Right lobe of liver (tissue), 6 donors: ENCODE measurements at places on chromosomes 1 and 21.

GRCh38 chr1:81545734-81546133 is 255.0 kb upstream of the ADGRL2 start:
- H3K27ac ChIP-seq: no peak overlapping the region
- DNase-seq: no peak
- H3K4me3 ChIP-seq: no peak overlapping the region
- H3K27me3 ChIP-seq: no peaks in the 10 kb centered on the region
- no peaks in the 10 kb centered on the region for H3K4me1 ChIP-seq
- no peaks in the 10 kb centered on the region for H3K36me3 ChIP-seq

- no peaks in the 10 kb centered on the region for H3K36me3 ChIP-seq
- H3K4me3 ChIP-seq: no peak overlapping the region
- DNase-seq: no peak
Observed at GRCh38 chr1:36555041-36555440, 72.3 kb upstream of the CSF3R start.

DNA sequence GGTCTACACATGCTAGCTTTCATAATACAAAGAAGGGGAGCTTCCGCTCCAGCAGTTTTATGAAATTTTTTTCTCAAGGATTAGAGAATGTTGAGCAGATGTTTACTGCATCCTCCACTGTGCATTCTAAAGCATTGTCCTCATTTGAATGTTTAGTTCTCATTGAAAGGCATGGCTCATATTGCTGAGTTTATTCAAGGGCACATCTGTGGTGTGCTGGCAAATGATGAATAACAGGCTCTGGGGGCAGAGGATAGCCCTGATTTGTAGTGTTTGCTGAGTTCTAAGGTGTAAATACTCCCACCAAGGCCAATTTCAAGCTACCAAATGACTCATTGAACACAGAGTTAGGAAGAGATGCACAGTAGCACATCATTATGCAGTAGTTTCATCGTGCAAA is 303.2 kb upstream of the FAM78B start:
- no peaks in the 10 kb centered on the region for H3K36me3 ChIP-seq
- no peaks in the 10 kb centered on the region for H3K4me1 ChIP-seq
- no peak overlapping the region for H3K27ac ChIP-seq
- H3K27me3 ChIP-seq: no peaks in the 10 kb centered on the region

DNA sequence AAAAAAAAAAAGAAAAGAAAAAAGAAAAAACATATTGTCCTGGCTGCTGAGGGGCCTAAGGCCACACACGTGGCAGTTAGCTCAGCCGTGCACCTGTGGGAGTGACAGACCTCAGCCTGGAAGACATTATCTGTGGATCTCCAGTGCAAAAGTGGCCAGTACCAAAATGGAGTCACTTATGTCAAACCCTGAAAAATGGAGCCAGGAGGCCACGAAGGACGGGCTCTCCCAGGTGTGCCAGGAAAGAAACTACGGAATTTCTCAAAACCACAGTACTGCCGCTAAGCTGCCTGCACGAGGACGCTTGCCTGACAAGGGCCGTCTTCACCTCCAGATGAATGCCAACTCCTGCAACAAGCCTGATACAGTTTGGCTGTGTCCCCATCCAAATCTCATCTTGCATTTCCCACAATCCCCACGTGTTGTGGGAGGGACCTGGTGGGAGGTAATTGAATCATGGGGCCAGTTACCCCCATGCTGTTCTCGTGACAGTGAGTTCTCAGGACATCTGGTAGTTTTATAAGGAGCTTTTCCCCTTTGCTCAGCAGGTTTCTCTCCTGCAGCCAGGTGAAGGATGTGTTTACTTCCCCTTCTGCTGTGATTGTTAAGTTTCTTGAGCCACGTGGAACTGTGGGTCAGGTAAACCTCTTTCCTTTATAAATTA is 5.3 kb upstream of the MIB2 start:
- H3K27ac ChIP-seq: no peak overlapping the region
- H3K27me3 ChIP-seq: no peaks in the 10 kb centered on the region
- no peaks in the 10 kb centered on the region for H3K36me3 ChIP-seq

- H3K27me3 ChIP-seq: no peaks in the 10 kb centered on the region
- H3K36me3 ChIP-seq: no peaks in the 10 kb centered on the region
- H3K4me3 ChIP-seq: no peak overlapping the region
- no peak for DNase-seq
- H3K4me1 ChIP-seq: no peaks in the 10 kb centered on the region
- no peak overlapping the region for H3K27ac ChIP-seq
Observed at GRCh38 chr1:230498704-230499103, 72.6 kb upstream of the PGBD5 start.

GRCh38 chr1:226466296-226466695 is 58.4 kb upstream of the PARP1 start:
- no peak overlapping the region for H3K27ac ChIP-seq
- H3K4me3 ChIP-seq: no peak overlapping the region
- H3K36me3 ChIP-seq: no peaks in the 10 kb centered on the region
- no peaks in the 10 kb centered on the region for H3K27me3 ChIP-seq
- DNase-seq: no peak
- H3K4me1 ChIP-seq: no peaks in the 10 kb centered on the region
